A673 (cell line): ENCODE measurements at places on chromosomes 3 and 15.

- DNase-seq: no peak
These were observed 187.9 kb downstream of the SUCNR1 start for GRCh38 chr3:152061296-152061695.

- no peak for DNase-seq
These were observed 15.9 kb downstream of the SPICE1 start for GRCh38 chr3:113499081-113499480.

DNA sequence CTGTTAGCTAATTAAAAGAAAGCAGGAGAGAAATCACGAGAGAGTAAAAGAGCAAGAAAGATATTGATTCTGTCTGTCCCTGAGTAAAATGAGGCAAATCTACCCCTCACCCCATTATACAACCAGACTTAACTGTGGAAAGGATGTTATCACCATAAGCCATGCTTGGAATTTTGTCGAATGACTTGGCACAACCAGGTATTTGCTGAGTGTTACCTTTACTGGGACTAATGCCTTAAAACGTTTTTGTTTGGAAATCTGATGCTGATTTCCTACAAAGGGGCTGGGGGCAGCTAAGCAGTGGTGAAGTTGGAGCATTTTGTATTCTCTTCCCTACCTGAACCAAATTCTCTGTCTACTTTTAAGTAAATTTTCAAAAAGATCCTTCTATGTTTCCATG lies 211.1 kb downstream of the GREM1 start:
- DNase-seq: no peak

GRCh38 chr15:93018574-93018973 lies 70.4 kb downstream of the RGMA start:
- peak; percentile 33 for DNase-seq

DNA sequence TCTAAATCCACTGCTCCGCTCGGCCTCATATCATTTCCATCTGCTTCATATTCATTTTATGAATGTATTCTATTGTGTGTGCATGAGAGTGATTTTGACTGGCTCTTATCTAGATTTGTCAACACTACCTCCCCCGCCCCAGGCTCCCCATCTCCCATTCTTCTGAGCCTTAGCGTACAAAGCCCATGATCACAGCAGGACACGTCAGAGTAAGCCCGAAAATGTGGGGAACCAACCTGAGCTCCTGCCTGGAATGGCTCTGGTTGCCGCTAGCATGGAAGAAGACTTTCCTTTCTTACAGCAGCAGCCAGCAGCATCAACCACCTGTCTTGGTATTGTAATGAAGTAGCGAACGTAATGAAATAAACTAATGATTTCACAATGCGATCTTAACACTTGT lies 61.4 kb downstream of the GABRB3 start:
- no peak for DNase-seq

DNA sequence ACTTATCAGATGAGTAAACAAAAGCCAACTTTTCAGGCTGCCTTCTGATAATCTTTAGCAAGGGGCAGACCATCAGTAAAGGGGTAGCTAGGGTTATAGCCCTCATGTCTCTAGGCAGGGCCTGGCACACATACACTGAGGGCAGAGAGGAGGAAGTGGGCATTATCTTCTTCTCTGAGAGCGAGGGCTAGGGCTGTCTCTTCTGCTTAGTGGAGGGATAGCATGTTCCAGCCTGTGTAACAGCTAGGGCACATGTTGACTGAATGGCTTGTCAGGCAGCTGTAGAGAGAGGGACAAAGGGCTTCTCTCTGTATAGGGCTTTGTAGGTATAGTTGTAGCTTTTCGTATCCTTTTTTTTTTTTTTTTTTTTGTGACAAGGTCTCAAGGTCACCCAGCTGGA lies 17.8 kb downstream of the CRTC3 start:
- DNase-seq: no peak

GRCh38 chr3:160132226-160132625 lies 93.0 kb upstream of the C3orf80 start:
- DNase-seq: no peak

- no peak for DNase-seq
These were observed 146.1 kb upstream of the UMPS start for GRCh38 chr3:124584245-124584551.

GRCh38 chr3:98900265-98901118 lies 1.0 kb downstream of the DCBLD2 start:
- DNase-seq: no peak

GRCh38 chr3:10759495-10759894 lies 56.5 kb upstream of the SLC6A11 start:
- DNase-seq: no peak

GRCh38 chr3:81249540-81250029 lies 511.9 kb downstream of the GBE1 start:
- DNase-seq: no peak

- DNase-seq: no peak
These were observed 113.9 kb upstream of the MANF start for GRCh38 chr3:51271172-51271571.

DNA sequence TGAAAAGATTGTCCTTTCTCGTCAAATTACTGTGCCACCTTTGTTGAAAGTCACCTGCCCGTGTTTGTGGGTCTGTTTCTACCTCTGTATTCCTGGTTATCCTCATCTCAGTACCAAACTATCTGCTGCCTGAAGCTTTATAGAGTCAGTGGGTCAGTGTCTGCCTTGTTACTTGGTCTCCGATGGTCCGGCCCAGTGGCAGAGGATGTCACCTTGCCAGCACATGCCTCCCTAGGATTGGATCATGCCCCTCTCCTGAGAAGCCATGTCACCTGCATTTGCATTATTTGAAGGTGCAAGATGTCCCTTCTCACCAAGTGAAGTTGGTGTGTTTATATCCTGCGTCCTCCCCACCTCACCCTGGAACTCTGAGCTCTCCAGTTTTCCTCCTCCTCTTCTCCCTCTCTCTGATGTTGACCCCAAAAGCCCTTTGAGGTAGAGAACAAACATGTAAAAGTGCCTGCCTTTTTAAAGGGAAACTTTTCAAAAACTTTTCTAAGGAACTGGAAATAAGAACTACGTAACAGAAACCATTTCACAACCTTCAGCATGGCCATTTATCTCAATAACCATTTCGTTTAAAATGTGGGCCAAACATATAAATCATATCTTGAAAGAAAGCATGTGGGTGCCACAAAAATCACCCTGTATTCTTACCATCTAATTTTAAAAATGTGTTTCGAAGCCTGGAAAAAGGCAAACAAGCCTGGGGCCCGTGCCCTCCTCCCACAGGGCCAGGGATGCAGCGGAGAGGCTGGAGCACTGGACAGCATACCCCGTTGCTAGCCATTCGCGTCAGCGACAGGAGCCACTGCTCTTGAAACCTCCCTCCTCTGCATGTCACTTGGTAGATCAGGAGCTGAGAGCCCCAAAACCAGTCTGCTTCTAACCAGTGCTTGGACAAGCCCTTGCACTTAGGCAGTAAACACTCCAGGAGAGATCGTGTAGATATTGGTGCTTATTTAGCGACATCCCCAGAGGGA lies 102.1 kb downstream of the VGLL4 start:
- DNase-seq: no peak

DNA sequence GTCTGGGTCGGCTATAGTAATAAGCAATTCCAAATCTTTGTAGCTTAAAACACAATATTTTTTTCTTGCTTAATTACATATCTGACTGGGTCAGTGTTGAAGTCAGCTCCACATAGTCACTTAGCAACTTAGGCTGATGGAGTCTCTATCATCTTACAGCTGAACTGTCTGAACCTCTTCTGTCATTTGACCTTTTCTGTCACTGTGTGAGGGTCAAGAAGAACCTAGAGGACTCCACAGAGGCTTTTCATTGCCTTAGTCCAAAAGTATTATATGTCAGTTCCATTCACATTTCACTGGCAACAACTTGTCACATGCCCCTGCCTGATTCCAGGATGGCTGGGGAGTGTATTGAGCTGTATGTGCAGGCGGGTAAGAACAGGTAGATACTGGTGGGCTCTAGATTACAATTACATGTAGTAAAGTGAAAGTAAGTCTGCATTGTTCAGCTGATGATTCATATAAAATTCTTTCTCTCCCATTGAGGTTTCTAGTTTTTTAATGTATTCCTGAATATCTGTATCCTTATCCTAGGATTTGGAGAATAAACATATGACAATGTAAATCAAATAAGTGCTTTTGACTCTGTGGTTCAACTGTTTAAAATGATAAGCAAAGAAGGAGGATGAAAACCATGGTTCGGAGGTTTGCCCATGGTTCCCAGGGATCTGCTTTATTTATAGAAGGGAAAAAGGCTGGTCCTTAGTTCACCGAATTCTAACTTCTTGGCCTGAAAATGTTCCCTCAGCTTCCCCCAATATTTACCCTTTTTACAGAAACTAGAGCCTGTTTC lies 5.8 kb upstream of the ARPP21 start:
- no peak for DNase-seq

- DNase-seq: no peak
These were observed 86.0 kb upstream of the VGLL3 start for GRCh38 chr3:87076946-87077345.

DNA sequence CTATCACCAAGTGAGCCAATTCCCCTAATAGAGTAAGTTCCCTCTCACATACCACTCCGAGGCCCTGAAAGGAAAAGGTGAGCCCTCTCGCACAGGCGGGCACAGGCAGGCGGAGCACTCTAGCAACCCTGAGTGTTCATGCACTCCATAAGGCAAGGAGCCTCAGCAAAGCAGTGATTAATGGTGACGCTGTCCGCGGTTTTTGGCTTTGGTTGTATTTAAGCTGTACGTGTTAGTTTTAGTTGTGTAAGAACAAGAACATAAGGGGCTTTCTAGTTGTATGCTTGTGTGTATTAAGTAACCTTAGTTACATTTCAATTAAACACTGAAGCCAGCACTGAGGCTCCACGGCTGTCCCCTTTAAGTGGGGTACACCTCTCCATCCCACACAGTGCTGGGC lies 33.1 kb downstream of the KLHL25 start:
- no peak for DNase-seq

DNA sequence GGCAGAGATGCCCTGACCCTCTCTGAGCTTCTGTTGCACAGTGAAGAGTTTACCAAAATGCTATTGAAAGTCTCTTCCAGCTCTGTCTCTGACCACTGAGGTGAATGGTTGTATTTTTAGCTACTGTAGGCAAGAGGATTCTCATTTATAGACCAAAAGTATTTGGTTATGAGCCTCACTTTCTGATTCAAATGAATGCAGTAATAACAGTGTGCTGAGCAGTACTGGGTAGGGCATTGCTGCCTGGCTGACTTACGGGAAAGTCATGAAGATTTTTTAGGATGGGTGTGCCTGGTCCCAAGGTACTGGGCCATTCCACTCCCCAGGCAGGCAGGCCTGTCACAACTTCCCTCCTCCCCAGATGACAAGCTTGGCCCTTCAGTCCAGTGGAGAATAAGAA lies 15.5 kb downstream of the PLA1A start:
- no peak for DNase-seq

GRCh38 chr3:160448845-160449635 lies 546 bp downstream of the TRIM59 start:
- peak; percentile 26 for DNase-seq

GRCh38 chr15:63314409-63314808 lies 37.0 kb downstream of the APH1B start:
- no peak for DNase-seq

DNA sequence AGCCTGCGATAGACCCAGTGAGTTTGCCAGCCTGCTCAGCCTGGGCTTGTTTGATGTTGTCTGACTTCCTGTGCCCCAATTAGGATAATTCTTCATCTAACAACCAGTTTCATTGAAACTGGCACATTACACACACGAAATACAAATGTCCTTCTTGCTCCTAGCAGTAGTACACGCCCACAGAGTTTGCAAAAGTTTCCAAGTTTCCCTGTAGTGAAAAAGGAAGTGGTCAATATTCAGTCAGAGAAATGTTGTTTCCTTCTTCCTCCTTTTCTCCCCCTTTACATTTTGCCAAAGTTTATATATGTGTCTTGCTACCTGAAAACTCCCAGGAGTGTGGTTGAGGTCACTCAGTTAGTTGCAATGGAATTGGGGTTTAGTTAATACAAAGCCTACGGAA lies 58.4 kb upstream of the LRTM1 start:
- no peak for DNase-seq

- DNase-seq: no peak
These were observed 44.6 kb downstream of the CORO2B start for GRCh38 chr15:68623301-68623892.

GRCh38 chr15:39592500-39592899 lies 11.6 kb downstream of the THBS1 start:
- DNase-seq: no peak

- no peak for DNase-seq
These were observed 16.9 kb downstream of the CDAN1 start for GRCh38 chr15:42720071-42720470.

- DNase-seq: peak; percentile 4
These were observed 421 bp downstream of the KLHL18 start for GRCh38 chr3:47283193-47283537.
